Adipocyte (in vitro differentiated cells): ENCODE measurements at places on chromosomes 12 and 14.

DNA sequence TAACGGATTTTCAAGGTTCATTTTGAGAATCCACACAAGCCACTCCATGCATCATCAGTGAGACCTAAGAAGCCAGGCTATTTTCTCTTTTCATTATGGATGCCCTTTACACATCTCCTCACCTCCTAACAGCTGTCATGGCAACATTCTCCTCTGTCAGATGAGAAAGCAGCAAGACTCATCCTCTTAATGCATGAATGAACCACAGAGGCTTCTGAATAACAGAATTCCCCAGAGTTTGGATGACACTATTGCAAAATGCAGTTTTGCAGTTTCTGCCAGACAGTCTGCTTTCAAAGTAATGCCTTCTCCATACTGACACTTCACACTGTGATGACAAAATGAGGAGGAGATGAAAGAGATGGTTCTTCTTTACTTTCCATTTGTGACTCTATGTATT is 286.7 kb upstream of the GRIP1 start:
- no peak for DNase-seq

DNA sequence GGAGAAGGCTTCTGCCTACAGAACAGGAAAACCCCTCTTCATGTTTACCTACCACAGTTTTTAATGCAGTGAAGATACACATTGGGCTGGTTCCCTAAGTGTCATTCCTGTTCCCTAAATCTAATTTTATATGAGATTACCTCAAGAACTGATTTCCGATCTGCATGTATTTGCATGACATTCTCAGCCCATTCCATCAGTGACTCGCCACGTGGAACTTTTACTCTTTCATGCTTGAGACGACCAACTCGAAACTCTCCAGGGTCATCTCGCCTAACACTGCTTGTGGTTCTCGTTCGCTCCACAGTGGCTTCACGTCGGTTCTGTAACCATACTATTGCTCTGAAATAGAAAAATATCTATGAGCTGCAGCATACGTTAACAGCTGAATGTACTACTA is 83.1 kb upstream of the STRN3 start:
- DNase-seq: no peak

- DNase-seq: no peak
These were observed 174.2 kb upstream of the CCDC196 start for GRCh38 chr14:66311990-66312389.

GRCh38 chr14:56524971-56525677 is 54.5 kb upstream of the TMEM260 start:
- DNase-seq: no peak

GRCh38 chr14:75725481-75725880 is 64.4 kb downstream of the TTLL5 start:
- no peak for DNase-seq

GRCh38 chr12:16198884-16199283 is 78.6 kb downstream of the SLC15A5 start:
- no peak for DNase-seq

DNA sequence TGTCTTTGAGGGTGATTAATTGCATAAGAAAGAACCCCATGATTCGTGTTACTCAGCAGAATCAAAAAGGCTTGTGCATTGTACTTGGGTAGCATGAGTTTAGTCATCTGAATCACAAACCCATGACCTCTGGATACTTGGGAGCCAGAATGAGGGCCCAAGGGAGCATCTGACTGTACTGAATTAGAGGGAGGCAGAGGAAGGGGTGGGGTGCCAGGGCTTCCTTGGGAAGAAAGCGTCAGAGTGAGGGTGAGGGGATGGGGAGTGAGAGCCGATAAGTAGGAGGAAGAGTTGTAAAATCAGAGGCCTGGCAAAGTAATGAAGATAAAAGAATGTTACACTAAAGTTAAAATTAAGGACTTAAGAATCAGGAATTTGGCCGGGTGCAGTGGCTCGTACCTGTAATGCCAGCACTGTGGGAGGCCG is 29.8 kb downstream of the GPRC5D start:
- no peak for DNase-seq

DNA sequence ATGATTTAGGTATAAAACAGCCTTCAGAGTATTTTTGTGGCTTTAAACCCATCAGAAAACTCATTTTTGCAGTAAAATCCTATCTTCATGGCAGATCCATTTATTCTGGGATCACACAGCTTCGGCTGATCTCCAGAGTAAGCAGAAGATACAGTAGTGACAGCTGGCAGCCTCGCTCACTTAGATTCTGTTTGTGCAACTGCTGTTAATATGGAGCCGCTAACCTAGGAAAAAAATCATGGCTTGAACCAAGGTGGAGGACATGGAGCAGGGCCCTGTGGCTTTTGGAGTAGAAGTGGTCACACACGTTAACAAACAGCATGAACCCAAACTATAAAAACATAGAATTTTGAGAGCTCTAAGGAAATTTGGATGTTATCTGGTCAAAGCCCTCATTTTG is 137.2 kb upstream of the ARHGAP5 start:
- DNase-seq: no peak

- DNase-seq: peak; percentile 87
These were observed 2.5 kb downstream of the SLC38A1 start for GRCh38 chr12:46266382-46266791.

- DNase-seq: peak; percentile 93
These were observed 52.5 kb downstream of the C12orf75 start for GRCh38 chr12:105382771-105383622.

GRCh38 chr12:122987086-122987951 is 6.8 kb downstream of the ARL6IP4 start:
- DNase-seq: no peak

GRCh38 chr14:53460544-53460943 is 307.4 kb upstream of the DDHD1 start:
- no peak for DNase-seq

- DNase-seq: no peak
These were observed 190.4 kb downstream of the ALG10 start for GRCh38 chr12:34212651-34213050.
